IMR-90 (cell line): ENCODE measurements at places on chromosomes 6 and 20. TPM values are rescaled to one million over a fixed set of nuclear protein-coding genes. Genes with fewer than 3 reads are reported as not detected.

DNA sequence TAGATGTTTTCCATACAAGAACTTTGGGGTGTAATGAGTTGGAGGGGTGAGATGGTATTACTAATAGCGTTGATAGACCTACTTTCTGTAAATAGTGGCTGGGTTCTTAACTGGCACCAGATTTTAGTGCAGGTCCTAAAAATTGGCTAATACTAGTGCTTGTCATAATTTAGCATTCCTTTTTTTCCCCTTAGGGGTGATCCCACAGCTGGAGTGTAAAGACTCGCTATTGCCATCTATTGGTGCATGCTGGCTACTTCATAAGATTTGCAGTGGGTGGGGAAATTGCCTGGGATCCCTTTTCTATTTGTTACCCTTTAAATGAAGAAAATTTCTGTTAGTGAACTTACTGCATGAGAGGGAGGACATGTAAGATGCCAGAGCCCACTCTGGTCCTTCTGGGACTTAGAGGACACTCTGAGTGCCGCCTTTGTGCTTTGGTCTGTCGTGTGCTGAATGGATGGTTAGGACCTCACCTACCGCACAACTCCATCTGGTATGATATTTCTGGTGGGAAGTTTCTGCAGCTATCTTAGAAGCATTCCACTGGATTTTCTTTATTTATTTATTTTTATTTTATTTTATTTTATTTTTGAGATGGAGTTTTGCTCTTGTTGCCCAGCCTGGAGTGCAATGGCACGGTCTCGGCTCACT, 195.5 kb downstream of the JARID2 start:
- DNase-seq: peak; percentile 78

- DNase-seq: no peak
Measured at GRCh38 chr6:105816847-105817246, 269.3 kb upstream of the PRDM1 start.

DNA sequence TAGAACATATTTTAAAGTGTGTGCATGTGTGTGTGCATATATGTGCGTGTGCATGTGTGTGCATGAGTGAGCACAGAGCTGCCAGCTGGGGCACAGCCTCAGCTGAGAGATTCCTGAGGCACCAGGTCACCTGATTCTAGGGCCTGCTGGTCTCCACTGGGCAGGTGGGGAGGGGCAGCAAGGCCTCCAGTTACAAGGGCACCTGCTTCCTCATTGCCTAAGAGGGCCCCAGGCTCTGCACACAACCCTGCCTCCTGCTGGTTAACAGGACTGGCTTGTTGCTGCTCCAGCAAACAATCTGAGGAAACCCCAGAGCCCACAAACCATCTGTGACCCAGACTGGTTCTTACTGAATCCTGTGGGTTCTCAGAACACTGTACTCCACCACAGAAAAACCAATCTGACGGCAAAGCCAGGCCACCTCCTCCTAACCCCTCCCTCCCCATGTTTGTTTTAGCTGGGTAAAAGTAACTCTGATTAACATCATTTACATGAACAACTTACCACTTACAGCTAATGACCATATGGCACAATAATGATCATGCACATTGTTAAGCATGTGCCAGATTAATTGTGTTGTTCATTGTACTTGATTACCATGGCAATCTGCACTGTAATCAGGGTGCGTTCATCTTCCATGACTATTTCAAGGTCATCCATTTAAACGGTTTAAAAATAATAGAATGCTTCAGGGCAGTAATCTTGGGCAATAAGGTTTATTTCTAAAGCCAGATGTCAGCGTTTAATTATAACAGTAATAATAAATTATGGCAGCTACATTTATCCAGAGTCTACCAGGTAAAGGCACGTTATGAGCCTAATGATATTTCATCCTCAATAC, 23.1 kb upstream of the UBE2J1 start:
- DNase-seq: no peak

DNA sequence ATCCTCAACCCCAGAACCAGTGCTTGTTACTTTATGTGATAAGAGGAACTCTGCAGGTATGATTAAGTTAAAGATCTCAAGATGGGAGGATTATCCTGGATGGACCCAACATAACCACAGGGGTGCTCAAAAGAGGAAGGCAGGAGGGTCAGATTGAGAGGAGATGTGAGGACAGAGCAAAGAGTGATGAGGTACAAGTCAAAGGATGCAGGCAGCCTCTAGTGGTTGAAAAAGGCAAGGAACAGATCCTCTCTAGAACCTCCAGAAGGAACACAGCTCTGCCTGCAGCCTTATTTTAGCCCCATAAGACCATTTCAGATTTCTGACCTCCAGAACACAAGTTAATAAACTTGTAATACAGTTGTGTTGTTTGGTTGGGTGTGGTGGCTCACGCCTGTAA, 41.2 kb downstream of the PDSS2 start:
- DNase-seq: peak; percentile 10

GRCh38 chr20:32189123-32189410, 18.5 kb downstream of the PLAGL2 start:
- no peak for DNase-seq

GRCh38 chr6:168634541-168635328, 193.8 kb downstream of the SMOC2 start:
- no peak for DNase-seq

DNA sequence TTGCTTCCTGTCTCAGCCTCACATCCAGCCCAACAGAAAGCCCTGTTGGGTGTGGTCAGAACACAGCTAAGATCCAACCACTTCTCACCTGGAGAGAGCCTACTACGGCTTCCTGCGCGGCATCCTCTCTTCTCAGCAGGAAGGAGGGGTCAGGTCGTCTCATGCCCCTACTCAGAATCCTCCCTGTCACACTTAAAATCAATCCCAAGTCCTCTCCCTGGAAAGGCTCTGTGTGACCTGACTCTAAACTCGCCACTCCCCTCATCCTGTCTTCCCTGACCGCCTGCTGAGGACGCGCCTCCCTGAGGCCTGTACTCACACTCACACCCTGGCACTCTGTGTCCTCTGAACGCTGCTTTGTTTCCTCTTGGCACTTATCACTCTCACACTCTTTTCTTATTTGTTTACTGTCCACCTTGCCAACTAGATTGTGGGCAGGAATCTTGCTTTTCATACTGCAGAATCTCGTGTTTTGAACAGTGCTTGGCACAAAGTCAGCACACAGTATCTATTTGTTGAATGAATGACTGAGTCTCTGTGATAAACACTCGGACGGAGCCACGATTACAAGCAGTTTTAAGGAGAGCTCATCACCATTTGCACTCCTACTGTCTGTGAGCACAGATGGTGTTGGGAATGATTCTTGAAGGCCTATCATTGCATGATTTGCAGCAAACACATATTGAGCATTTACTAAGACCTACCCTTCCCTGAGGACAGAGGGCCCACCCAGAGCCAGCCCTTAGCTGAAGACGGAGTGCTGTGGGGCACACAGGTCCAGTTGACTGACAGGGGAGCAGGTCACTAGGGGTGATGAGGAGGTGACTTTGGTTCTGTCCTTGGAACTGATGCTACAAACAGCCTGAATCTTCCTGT, 18.7 kb downstream of the RAB5IF start:
- DNase-seq: no peak

DNA sequence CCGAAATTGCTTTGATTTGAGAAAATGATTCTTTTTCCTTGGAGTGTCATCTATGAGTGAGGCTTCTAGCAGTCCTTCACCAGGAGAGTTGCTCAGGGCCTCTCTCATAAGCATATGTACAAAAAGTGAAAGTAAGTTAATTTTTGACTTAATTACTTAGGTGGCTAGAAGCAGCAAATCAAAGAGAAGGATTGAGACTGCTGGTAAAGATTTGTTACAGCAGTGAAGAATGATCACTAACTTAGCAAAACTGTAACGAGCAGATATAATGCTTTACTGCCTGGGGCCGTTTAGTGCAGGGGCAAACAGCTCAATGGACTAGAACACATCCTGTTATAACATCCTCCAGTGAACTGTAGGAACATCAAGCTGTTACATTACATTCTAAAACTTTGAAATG, 167.8 kb upstream of the RIPOR2 start:
- DNase-seq: no peak

DNA sequence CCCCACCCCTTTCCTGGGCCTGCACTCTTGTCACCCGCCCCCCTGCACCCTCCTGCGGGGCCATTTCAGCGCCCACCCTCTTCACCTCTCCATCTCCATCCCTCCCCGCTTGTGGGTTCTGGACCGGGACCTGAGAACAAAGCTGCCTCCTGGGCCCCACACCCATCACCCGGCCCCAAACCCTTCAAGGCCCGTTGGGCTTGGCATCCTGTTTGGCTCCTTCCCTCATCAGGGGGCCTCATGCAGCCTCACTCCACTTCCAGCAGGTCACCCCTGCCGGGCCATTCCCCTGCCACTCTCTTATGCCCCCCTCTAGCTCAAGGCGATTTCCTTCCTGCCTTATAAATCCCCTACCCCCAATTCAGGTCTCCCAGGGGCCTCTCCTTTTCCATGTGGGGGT, 67.4 kb downstream of the SRC start:
- DNase-seq: no peak

GRCh38 chr20:21280522-21281016, 22.6 kb upstream of the XRN2 start:
- DNase-seq: no peak

GRCh38 chr6:160265869-160266476, 7.4 kb upstream of the SLC22A2 start:
- no peak for DNase-seq

DNA sequence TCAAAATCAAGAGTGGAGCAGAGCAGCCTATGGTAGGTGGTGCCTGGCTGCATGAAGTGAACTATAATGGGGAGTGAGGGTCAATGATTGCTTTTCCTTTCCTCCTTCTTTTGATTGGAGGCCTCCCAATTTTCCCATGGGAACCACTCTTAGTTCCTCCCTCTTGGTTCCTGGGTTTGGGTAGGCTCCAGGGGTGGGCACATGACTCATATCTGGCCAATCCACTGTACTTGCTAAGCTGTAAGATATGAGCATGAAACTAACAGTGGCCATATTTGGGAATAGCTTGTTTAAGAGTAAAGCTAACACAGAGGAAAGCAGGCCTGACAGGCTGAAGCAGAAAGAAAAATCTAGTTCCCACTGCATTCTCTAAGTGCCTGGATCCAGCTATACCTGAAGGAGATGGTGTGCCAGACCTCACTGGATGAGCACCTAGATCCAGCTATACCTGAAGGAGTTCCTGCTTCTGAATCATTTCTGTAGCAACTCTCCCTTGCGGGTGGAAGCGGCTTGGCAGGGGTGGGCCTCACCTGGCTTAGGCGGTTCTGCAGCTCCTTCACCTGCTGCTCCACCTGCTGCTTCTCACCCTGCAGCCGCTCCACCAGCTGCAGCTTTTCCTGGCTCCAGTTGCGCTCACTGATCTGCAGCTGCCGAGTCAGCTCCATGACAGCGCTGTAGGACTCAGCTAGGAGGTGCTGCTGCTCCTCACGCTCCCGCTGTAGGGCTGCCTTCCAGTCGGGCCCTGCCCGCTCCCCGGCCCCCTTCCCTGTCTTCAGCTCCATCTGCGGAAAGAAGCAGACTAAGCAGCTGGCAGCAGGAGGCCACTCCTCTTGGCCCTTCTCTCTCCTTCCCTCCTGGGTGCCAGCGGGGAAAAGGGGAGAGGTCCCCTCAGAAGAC, 29.0 kb upstream of the DSN1 start:
- DNase-seq: peak; percentile 90

GRCh38 chr6:4124351-4124750, 11.0 kb downstream of the ECI2 start:
- no peak for DNase-seq

- no peak for DNase-seq
Measured at GRCh38 chr6:8627085-8627861, 191.9 kb upstream of the SLC35B3 start.

GRCh38 chr20:46232539-46232938, 75.8 kb downstream of the CDH22 start:
- DNase-seq: no peak

GRCh38 chr20:54251096-54251495, 43.2 kb downstream of the PFDN4 start:
- DNase-seq: no peak

- DNase-seq: no peak
Measured at GRCh38 chr6:148365041-148365440, 22.4 kb downstream of the SASH1 start.

The CNKSR3 gene
- total RNA-seq: 15.0 and 15.8 TPM in 2 replicates

The MLIP gene
- not detected in 2 replicates for total RNA-seq

The RPN2 gene
- total RNA-seq: 232 and 305 TPM in 2 replicates

The GATA5 gene
- total RNA-seq: not detected in 2 replicates

The PNLDC1 gene
- total RNA-seq: not detected in 2 replicates

The CST2 gene
- not detected in 2 replicates for total RNA-seq

The HLA-DQB1 gene
- not detected in 2 replicates for total RNA-seq

The RIPPLY2 gene
- not detected in 2 replicates for total RNA-seq

The LBP gene
- not detected in 2 replicates for total RNA-seq
